ENCODE measurements at places on chromosomes 11 and 22.

DNA sequence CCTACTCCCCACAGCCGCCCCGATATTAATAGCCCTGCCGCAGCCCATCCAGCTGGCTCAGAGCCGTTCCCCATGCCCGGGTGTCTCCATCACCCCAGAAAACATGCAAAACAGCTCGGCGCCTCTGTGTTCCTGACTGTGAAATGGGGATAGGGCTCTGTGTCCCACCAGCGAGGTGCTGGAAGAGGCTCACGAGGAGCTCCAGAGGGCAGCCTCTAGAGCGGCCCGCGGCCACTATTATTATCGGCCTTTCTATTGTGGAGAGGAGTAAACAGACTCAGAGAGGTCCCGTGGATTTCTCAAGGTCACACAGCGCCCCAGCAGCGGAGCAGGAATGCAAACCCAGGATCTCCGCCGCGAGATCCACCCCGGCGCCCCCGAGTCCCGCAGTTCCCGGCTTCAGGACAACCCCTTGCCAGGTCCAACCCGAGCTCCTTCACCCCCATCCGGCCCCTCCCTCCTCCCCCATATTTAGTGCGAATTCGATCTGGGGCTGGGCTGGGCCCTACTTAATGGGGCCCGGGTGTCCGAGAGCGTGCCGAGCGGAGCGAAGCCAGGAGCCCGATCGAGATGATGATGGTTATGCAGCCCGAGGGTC, at the start of gene ACTN3:
ACTN3 (plus strand) TSS at position 536 of the 598 bp plus-strand sequence; CDS start at position 571, 35 bp downstream.
- peak; percentile 32 for DNase-seq

DNA sequence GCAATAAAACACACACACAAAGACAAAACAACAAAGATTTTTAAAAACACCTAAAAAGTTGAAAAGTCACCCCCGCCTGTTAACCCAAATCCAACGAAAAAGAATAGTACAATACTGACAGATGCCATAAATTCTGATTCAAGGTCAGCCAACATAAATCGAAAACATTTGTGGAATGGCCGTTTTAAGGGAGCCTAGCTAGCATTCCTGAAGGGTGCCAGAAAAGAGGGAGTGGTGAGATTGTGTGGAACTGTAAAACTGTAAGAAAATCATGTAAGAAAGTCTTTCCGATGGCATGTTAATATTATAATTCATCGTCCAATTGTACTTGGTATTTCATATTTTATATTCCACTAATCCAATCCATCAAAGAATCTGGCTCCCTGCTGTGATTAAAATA, 75.1 kb downstream of the RAB38 start:
- DNase-seq = no peak

- peak; percentile 82 for DNase-seq
Measured at GRCh38 chr22:37267135-37267587, 15.1 kb upstream of the CYTH4 start.

- DNase-seq = no peak
Measured at GRCh38 chr11:73168925-73169579, 26.9 kb upstream of the FCHSD2 start.

DNA sequence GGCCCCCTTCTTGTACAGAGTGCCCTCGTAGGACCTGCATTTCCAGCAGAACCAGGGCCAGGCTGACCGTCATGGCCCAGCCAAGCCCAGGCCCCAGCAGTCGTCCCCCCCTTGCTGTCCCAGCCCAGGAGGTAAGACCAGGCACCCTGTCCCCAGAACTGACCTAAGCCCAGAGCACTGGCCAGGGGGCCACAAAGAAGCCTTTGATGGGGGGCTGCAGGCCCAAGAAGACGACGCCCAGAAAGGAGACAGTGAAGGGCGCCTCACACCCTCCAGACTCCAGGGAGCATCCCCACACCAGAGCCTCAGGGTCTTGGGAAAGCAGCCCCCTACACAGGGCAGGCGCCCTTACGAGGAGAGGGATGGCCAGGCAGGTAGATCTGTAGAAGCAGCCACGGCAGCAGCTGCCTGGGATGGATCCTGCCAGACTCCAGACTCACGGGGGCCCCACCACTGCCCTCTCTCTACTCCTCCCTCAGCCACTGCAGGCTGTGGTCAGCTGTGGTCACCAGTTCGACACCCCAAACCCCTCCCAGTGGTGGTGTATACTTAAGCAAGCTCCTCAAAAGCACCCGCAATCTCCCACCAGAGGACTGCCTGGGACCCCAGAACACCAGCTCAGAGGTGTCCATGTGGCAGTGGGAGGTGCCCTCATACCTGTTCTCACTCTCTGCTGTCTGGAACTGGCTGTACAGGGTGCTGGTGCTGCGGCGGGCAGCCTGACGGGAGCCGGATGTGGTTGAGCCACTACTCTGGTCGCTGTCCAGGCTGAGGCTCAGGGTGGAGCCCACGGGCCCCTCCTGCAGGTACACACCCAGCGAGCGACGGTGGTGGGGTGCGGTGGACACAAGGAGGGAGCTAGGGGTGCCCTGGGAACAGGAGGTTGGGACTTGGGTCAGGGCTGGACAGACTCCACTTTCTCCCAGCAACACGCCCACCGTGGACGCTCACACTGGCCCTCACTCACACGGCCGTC, 27.0 kb downstream of the SBF1 start:
- peak; percentile 12 for DNase-seq

GRCh38 chr11:64268025-64268892, 16.2 kb downstream of the BAD start:
- DNase-seq = no peak

DNA sequence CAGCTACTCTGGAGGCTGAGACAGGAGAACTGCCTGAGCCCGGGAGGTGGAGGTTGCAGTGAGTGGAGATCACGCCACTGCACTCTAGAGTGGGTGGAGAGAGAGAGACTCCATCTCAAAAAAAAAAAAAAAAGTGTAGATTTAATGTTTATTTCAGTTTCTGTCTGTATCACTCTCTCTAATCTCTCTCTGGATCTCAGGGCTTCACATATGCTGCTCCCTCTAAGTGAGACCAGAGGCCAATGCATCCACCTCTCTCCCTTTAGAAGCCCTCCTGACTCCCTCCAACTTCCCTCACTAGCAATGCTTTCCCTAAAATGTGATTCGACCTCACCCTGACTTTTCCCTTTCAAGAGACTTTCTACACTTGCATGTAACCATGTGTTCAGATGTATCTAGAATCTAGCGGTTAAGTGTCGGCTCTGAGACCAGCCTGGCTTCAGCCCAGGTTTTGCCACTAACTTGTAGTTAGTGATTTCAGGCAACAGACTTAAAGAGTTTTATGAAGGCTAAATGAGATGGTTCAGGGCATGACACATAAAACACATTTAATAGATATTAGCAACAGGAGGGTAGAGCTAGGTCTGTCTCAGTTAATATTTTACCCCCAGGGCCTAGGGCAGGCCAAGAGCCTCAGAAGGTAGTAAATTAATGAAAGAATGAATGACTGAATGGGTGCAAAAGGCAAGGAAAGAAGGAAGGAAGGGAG, 364.3 kb downstream of the LARGE1 start:
- no peak for DNase-seq

DNA sequence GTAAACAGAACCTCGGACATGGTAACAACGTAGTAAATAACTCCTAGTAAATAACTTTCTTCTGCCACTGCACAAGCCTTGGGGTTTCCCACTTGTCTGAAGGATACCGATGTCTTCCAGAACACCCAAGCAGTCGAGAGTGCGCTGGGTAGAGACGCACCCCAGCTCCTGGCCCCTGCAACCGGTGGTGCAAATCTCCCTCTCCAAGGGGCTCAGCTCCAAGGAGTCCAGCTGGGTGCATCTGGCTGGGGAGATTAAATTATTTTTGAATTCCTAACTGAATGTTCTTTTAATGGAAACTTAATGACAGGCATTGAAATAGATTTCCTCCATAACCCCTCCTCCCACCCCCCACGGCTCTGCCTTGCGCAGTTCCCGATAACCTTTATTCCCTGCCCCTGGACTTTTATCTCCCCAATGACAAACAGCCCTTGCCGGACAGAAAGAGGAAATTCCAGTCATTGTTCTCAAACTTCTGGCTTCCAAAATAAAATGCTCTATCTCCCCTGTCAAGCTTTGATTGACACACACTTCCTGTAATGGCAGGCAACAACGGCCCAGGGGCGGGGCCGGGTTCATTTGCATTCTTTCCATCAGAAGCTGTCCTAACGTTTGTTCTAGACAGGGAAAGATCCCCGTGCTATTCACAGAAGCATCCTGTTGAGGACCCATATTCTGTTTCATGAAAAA, 31.2 kb downstream of the KCNJ1 start:
- DNase-seq = no peak

- no peak for DNase-seq
Measured at GRCh38 chr11:74543991-74544390, 48.4 kb upstream of the POLD3 start.

DNA sequence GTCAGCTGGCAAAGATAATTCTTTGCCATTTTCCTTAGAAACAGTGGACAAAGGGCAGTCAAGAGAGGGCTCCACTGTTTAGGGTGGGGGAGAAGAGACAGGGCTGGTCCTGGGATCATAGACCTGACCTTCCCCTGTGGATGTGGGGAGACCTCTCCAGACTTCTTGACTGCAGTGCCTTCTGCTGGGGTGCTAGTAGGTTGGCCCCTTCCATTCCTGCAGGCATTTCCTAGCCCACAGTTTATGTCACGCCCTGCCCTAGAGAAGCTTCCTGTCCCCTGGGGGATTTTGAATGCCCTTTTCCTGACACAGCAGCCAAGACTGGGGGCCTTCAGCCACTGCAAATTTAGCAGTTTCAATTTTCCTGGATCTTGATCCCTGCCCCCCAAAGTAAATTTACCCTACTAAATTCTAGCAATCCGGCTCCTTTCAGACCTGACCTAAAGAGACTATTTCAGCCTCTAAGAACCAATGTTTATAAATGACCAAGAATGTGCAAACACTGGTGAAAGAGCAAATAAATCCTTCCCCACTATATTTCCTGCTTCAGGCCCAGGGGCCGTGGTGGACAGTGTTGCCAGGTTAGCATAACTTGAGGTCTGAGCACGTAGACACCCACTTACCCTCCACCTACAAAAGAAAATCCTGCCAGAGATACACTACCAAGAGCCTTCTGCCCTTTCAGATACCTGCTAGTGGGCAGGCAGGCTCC, 58.4 kb downstream of the PPFIBP2 start:
- DNase-seq = no peak

- no peak for DNase-seq
Measured at GRCh38 chr11:78365381-78365792, 52.2 kb downstream of the GAB2 start.

- DNase-seq = no peak
Measured at GRCh38 chr22:46057246-46058090, 80.5 kb upstream of the WNT7B start.

DNA sequence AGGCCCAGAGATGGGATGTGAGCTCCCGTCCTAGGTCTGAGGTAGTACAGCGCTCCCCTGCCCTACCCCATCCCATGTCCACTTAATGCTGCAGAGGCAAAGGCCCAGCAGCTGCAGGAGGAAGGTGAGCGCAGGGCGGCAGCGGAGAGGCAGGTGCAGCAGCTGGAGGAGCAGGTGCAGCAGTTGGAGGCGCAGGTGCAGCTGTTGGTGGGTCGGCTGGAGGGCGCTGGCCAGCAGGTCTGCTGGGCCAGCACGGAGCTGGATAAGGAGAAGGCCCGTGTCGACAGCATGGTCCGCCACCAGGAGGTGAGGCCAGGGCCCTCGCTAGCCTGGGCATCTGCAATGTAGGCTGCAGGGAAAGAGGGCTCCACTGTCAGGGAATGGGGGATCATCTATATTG, 15.2 kb downstream of the CCDC157 start:
- no peak for DNase-seq

- DNase-seq = no peak
Measured at GRCh38 chr11:62846177-62846576, 6.8 kb upstream of the WDR74 start.

DNA sequence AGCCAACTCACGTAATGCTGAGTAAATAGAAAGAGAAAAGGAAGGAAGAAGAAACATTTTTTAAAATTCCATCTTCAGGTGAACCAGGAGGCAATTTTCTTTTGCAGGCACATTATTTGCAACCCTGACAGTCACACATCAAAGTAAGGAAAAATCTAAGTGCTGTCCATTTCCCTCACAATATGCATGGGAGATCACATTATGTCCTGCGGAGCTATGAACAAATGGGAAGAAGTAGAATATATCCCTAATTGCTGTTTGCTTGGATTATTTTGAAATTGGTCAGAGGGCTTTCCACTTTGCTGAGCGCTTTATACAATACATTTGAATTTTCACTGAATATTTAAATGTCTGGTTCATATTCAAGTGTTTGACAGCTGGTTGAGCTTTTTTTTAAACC, 133.8 kb upstream of the API5 start:
- DNase-seq = no peak

Data from glutamatergic neuron (in vitro differentiated cells).